Fibroblast of skin of right quadriceps (primary cell): ENCODE measurements at places on chromosomes 16 and 17.

DNA sequence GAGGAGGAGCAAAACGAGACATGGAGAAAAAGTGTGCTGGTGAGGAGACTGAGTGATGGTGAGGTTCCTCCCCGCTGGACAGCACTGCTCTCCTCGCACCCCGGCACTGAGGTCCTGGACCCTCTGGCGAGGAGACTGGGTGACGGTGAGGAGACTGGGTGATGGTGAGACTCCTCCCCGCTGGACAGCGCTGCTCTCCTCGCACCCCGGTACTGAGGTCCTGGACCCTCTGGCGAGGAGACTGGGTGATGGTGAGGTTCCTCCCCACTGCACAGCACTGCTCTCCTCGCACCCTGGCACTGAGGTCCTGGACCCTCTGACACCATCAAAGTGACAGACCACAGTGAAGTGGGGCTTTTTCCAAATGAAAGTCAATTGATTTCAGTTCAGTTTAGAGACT is 10.9 kb downstream of the PITPNA start:
- no peak for DNase-seq

- DNase-seq, result peak; percentile 41
These were observed 162.8 kb upstream of the CDH11 start for GRCh38 chr16:65284626-65285025.

DNA sequence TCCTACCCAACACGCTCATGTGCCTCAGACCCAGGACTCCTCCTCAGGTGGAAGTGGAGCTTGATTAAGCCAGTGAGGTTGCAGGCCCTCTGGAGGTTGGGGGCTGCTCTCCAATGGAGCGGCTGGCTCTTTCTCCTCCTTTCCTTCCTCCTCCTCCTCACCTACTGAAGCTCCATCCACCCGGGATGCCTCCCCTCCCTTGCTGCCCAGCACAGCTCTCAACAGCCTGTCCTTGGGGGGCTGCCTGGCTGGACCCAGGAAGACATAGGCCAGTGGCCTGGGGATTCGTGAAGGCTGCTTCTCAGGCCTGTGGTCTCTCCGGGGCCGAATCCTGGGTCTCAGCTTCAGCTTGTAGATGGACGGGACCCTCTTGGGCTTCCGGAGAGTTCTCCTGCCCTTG is 8.2 kb downstream of the GAS2L2 start:
- no peak for DNase-seq

GRCh38 chr17:34347063-34347462 is 9.2 kb upstream of the CCL13 start:
- no peak for DNase-seq

GRCh38 chr17:29020576-29020975 is 14.7 kb upstream of the SEZ6 start:
- no peak for DNase-seq

GRCh38 chr16:86120201-86121192 is 221.5 kb downstream of the IRF8 start:
- no peak for DNase-seq

GRCh38 chr17:46922487-46922803 is 515 bp upstream of the GOSR2 start:
- no peak for DNase-seq

GRCh38 chr17:27977751-27978688 is 64.5 kb upstream of the NLK start:
- DNase-seq, result no peak

GRCh38 chr17:57677301-57677700 is 67.8 kb downstream of the CCDC182 start:
- DNase-seq, result no peak

- no peak for DNase-seq
These were observed 3.1 kb upstream of the C16orf74 start for GRCh38 chr16:85753976-85754375.

- DNase-seq, result peak; percentile 54
These were observed 4.3 kb upstream of the C16orf92 start for GRCh38 chr16:30018731-30019158.

- no peak for DNase-seq
These were observed 5.9 kb upstream of the PIRT start for GRCh38 chr17:10843811-10844210.

DNA sequence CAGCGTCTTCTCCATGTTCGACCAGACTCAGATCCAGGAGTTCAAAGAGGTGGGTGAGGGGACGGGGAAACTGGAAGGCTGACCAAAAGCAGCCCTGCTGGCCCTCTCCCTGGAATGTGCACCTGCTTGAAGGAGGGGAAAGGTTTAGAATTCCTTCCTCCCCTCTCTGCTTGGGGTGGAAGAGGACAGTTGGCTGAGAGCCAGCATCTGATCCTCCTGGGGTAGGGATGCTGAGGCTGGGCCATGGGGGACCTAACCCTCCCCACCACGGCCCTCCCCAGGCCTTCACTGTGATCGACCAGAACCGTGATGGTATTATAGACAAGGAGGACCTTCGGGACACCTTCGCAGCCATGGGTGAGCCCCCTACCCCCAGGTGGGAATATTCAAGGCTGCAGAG is 1.3 kb downstream of the MYL11 start:
- no peak for DNase-seq

DNA sequence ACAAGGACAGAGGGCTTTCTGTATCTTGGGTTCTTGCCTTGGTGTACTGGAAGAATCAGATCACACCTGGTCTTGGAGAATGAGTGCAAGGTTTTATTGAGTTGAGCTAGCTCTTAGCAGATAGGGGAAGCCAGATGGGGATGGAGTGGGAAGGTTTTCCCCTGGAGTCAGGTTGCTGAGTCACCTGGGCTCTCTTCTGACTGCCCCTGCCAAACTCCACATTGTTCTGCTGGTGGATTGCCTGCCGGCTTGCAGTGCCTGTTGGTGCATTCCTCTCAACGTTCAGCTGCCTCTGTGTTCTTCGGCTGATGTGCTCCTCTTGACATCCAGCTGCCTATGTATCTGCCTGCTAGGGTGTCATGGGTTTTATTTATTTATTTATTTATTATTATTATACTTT is 1431.1 kb downstream of the CDH8 start:
- no peak for DNase-seq

DNA sequence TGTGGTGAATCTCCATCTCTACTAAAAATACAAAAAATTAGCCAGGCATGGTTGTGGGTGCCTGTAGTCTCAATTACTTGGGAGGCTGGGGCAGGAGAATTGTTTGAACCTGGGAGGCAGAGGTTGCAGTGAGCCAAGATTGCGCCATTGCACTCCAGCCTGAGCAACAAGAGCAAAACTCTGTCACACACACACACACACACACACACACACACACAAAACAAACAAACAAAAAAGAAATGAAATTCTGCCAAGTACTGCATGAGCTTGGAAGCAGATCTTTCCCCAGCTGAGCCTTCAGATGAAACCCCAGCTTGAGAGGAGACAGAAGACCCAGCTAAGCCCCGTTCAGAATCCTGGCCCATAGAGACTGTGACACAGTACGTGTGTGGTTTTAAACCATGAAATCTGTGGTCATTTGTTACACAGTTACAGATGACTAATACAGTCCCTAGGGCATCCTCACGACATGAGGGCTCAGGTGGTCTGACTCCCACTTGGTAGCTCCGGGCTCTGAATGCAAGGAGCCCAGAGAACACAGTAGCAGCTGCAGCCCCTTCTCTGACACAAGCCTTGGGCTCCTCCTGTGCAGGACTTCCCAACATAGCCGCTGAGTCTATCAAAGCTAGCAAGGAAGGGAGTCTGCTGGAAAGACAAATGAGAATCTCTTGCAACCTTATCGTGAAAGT is 132.8 kb downstream of the SEC14L1 start:
- no peak for DNase-seq

DNA sequence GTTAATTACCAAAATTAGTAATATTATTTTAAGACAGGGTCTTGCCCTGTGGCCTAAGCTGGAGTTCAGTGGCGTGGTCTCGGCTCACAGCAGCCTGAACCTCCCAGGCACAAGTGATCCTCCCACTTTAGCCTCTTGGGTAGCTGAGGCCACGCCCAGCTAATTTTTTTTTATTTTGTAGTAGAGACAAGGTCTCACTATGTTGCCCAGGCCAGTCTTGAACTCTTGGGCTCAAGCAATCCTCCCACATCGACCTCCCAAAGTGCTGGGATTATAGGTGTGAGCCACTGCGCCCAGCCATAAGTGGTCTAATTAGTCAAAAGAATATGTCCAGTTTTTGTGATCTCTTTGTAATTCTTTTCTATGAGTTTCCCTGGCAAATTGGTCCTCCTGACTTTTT is 12.0 kb upstream of the CFDP1 start:
- no peak for DNase-seq

GRCh38 chr16:84324434-84325262 is 30.0 kb downstream of the WFDC1 start:
- DNase-seq, result no peak

DNA sequence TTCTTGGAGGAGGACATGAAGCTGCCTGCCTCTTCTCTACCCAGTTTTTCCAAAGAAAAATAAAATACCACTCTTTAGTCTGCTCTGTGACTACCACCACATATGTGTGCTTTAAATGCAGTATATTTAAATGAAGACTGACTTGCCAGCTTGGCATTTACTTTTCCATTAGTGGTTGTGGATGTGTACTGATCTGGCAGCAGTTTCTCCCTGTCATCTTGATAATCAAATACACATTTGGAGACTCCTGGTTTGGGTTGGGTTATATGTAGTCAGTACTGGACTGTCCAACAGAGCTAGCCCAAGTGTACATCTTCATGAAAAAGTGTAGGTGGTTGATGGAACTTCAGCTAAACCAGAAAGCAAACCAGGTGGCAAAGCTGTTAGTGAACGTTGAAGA is 19.9 kb downstream of the COX10 start:
- DNase-seq, result peak; percentile 7

- no peak for DNase-seq
These were observed 5.0 kb downstream of the JUP start for GRCh38 chr17:41781404-41782110.

DNA sequence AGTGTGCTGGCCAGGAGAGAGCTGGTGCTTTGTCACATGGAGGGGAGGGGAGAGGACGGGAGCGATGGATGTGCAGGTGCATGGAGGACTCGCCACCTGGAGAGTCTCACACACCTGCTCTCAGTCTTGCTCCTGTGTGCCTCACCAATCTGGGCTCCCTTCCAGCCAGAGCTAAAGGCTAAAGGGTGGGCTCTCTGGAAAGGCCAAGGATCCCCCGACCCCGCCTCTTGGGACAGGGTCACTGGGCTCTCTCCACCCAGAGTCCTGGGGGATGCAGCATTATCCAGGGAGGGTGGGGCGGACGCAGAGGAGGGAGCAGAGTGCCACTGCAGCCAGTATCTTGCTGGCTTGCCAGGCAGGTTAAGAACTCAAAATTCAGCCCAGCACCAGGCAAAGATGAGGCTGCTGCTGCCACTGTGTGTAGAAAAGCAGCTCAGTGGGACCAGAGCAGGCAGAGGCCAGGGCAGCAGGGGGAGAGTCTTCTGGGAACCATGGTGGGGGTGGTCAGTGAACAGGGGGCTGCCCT is 5.4 kb upstream of the STAT5B start:
- DNase-seq, result no peak

DNA sequence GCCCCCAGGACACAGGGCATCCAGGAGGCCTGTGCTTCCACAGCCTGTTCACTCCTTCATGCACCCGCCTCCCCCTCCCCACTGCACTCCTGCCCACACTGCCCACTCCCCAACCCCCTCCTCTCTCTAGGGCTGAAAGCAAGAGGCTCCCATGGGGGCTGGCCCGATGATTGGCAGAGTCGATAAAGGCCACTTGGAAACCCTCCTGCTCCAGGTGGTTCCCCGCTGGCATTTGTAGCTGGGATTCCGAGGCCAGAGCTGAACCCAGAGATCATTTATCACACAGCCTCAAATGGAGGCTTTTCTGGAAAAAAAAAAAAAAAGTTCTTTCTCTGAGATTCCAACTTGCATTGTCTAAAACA is 74.1 kb downstream of the SREBF1 start:
- no peak for DNase-seq

DNA sequence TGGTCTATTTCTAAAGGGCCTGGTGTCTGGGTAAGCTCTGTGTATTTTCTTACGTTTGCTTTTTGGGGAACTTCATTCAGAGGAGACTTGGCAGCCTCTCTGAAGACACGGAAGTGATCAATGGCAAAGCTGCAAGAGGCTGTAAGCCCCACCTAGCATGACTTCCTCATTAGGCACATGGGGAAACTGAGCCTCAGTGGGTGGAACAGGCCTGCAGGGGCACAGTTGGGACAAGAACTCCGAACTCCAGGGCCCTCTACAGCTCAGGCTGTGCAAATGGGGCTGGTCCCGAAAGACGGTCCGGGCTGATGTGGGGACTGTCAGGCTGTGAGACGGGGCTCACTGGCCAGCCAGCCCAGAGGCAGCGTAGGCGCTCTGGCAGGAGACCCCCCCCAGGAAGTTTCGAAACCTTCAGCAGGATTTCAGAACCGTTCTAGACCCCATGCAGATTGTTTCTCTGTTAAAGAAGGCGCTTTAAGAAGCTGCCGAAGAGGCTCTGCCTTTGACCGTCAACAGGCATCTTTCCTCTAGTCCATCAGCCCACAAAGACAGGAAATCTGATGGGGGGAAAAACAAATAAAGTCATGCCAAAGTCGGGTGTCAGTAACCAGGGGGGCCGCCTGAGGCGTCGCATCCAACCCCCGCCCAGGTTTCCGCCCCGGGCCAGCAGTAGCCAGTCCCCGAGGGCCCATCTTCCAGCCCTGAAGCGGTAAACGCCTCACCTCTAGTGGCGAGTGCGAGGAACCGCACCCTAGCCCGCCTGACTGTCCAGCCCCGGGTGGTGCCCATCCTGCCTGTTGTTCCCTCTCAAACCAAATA is 79.8 kb upstream of the TBC1D3K start:
- peak; percentile 53 for DNase-seq

- no peak for DNase-seq
These were observed 231.2 kb downstream of the MSI2 start for GRCh38 chr17:57487573-57487972.

DNA sequence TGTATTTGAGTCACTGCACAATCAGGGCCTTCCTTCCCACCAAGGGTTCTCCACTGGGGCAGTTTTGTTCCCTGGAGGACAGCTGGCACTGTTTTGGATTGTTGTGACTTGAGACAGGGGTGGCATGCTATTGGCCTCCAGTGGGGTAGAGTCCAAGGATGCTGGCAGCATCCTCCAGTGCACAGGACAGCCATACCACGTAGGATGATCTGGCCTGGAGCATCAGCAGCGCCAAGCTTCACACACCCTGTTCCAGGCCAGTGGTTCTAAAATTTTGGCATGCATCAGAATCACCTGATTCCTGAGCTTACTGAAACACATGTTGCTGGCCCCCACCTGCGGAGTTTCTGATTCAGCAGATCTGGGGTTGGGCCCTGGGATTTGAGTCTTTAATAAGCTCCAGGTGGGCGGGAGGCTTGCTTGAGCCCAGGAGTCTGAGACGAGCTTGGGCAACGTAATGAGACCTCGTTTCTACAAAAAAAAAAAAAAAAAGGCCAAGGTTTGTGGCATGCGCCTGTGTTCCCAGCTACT is 83.2 kb downstream of the MGAT5B start:
- no peak for DNase-seq

GRCh38 chr16:75310541-75310940 is 59.1 kb upstream of the BCAR1 start:
- DNase-seq, result no peak
